ENCODE measurements at places on chromosomes 5 and 9.

DNA sequence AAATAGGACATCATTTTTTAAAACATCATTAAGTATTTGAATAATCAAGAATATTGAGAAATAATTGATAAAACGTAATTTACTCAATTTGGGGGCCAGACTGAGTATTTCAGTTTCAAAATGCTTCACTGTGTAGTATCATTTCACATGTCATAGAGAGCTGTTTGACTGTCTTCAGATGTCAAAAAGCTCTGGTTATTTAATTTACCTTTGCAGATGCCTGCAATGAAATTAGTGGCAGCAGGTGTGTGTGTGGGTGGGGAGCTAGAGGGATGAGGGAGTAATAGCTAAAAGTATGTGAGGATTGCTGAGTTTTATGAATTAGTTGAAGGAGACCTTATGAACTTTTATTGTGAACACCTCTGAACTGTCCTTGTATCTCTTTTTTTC, 567.2 kb upstream of the MEF2C start:
- no peak for DNase-seq

- DNase-seq = no peak
Measured at GRCh38 chr5:67019065-67019845, 177.3 kb downstream of the CD180 start.

GRCh38 chr5:187617-188451, 3.5 kb upstream of the LRRC14B start:
- no peak for DNase-seq

DNA sequence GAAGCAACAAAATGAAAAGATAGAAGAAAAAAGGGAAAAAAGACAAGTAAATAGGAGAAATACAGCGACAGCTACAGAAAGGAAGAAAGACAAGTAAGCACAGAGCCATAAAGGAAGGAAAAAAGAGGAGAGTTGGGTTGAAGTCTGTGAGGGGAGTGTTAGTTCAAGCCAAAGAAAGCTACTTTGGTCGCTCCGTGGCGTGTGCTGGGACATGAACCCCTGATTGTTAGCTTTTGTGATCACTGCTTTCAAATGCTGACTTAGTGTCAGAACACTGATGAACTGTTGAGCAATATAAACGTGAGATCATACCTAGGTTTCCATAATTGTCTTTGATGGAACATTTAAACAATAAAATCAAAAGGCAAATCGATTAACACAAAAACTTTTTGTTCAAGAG, 370.1 kb downstream of the TMEM161B start:
- no peak for DNase-seq

GRCh38 chr9:122498883-122499288, 11.7 kb upstream of the OR1J2 start:
- peak; percentile 43 for DNase-seq

GRCh38 chr5:140344683-140345423, 1.6 kb downstream of the HBEGF start:
- DNase-seq = no peak

DNA sequence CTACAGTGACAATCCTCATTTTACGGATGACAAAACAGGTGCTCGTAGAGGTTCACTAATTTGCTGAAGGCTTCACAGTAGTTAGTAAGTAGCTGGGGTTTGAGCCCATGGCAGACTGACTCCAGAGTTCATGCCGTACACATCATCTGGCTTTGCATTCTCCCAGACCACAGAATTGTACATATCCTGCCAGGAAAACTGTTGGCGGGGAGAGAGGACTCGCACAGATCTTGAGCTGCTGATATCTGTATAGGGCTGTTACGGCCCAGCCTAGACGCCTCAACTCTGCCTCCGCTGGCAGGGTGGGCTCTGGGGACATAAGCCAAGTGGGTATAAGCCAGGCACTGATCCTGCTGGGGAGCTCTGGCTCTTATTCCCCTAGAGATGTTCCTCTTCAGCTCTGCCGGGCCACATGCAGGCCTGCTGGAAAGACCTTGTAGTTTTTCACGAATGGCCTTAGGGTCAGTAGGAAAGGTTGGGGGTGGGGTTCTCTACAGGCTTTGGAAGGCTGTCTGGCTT, 16.3 kb downstream of the LARP1 start:
- peak; percentile 87 for DNase-seq

DNA sequence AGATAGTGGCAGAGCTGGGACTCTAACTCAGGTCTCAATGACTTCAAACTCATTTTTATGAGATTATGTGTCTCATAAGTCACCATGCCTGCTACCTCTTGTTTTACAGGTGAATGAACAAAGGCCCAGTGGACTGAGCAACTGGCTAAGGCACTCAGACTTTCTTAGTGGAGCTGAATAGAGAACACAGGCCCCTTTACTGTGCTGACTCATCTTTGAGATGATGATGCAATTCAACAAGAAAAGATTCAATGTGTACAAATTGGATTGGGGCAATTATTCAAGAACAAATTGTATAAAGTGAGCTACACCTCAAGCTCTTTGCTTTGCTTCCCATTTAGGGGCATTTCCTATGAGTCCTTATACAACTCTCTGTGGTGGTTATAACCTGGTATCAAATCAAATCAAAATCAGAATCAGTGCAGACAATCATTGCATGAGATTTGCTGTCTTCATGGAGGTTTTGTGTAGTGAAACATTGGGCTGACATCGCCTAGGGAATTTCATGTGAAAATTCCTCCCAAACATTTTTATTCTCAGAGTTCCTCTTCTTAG, 84.3 kb upstream of the PPP2R2B start:
- no peak for DNase-seq

GRCh38 chr9:130453487-130453886, 8.7 kb downstream of the ASS1 start:
- peak; percentile 18 for DNase-seq

DNA sequence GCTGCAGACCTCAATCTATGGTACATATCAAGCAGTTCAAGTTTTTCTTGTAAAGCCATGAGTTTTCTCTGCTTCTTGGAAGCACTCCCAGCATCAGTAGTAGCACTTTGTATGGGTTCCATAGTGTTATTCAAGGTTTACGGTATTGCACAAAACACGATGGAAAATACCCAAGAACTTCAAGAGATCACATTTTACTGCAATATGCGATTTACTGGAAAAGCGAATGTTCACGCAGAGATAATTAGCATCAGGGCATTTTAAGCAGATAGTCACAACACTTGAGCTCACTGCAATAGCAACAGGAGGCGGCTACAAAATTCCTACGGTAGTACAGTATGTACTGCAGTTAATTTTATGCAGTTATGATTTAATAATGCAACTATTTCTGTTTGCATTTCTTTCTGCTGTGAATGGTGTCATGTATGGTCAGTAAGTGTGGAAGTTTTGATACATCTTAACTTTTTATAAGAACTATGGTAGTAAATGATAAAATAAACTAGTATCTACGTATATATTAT, 200.8 kb downstream of the SMARCA2 start:
- no peak for DNase-seq

- DNase-seq = no peak
Measured at GRCh38 chr5:158869854-158870253, 229.9 kb downstream of the EBF1 start.

DNA sequence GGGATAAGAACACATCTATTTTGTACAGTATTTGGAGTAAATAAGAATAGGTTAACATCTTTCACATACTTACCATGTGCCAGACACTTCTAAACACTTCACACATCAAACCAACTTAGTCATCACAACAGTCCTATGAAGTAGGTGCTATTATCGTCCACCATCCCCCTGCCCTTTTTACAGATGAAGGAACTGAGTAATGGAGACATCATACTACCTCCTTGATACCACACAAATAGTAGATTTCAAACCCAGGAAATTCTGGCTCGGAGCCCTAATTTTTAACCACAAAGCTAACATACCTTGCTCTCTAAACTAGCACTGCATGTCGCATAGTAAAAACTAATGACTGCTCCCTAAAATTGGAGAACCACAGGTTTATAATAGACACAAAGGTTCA, 4.2 kb upstream of the ZNF366 start:
- peak; percentile 26 for DNase-seq

DNA sequence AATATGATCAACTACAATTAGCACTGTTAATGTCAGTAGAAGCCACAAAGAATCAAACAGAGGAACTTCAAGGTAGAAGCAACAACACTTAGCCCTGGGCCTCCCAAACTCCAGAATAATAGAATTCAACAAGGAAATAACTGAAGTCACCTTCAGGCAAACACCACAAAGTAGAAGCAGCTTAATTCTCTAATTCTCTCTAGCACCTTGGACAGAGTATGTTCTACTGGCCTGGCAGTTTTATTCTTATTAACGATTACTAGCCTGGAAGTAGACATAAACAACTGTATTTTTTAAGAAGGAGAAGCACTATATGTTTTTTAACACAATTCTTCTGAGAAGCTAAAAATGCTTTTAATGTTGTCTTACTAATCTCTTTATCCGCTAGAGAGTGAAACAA, 911.9 kb downstream of the DTWD2 start:
- no peak for DNase-seq

GRCh38 chr5:172450861-172451695, 3.2 kb downstream of the SH3PXD2B start:
- no peak for DNase-seq

DNA sequence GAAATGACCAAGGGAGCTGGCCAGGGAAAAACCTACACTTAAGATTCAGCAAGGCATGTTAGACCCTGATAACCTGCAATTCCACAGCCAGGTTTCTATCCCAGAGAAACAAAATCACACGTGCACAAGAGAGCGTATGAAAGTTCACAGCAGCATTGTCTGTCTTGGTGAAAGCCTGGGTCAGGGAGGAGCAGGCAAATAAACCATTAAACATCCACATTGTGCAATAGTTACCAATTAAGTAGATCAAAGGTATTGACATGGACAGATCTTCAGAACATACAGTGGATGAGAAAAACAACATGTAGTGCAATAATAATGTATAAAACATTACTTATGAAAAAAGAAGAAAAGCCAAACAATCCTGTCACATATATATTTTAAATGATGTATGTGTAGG, 15.9 kb upstream of the GPX3 start:
- DNase-seq = no peak

GRCh38 chr9:111613436-111614040, 14.1 kb upstream of the PTGR1 start:
- DNase-seq = no peak

GRCh38 chr5:152332716-152333460, 72.2 kb downstream of the NMUR2 start:
- DNase-seq = no peak

- DNase-seq = no peak
Measured at GRCh38 chr5:155193029-155193428, 179.5 kb downstream of the KIF4B start.

GRCh38 chr9:85137696-85138095, 468.2 kb downstream of the NTRK2 start:
- DNase-seq = no peak

- peak; percentile 83 for DNase-seq
Measured at GRCh38 chr9:97307091-97307490, 368 bp upstream of the CCDC180 start.

GRCh38 chr9:128553728-128554127, 1.3 kb downstream of the SPTAN1 start:
- peak; percentile 45 for DNase-seq

- no peak for DNase-seq
Measured at GRCh38 chr5:173745557-173745956, 129.1 kb upstream of the BOD1 start.

- no peak for DNase-seq
Measured at GRCh38 chr9:2802494-2802921, 41.4 kb downstream of the PUM3 start.

- no peak for DNase-seq
Measured at GRCh38 chr9:114077162-114077837, 800 bp downstream of the AMBP start.

DNA sequence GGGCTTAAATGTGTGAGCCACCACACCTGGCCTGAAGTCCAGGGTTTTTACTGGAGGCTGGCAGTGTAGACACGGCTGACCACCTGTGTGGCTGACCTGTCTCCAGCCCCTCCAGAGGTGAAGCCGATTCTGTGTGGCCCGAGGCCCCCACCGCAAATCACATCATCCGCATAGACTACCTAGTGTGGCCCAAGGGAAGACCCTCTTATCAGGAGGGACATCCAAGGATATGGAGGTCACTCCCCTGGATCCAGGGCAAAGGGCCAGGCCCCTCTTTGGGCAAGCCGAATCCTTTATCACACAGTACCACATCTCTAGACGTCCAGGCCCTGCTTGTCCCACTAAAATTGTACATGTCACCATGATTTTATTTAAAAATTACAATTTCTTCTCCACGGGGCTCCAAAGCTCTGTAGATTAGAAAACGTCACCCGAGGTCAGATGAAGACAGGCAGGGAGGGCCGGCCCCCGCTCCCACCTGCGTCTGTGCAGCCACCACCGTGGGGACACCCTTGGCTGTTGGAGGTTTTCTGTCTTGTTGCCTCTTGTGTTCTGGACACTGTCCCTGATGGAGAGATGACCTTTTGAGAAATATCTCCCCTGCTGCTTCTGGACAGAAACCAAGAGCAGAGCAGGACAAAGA, 20.1 kb downstream of the LAMC3 start:
- no peak for DNase-seq

DNA sequence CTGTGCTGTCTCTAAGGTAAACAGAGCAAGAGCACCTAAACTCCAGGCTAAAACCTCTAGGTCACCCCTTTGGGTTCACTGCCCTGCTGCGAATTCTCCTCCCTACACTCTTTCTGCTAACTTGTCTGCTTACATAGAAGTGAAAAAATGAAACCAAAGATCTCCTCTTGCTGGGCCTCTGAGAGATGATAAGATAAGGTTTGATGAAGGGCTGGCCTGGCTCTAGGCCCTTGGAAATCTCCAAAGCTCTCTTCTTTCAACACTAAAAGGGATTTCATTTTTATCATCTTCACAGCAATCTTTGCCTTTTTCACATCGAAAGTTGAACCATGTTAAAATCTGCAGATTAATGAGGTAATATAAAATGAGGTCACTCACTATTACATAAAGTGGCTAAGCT, 450.8 kb upstream of the TLE4 start:
- no peak for DNase-seq

DNA sequence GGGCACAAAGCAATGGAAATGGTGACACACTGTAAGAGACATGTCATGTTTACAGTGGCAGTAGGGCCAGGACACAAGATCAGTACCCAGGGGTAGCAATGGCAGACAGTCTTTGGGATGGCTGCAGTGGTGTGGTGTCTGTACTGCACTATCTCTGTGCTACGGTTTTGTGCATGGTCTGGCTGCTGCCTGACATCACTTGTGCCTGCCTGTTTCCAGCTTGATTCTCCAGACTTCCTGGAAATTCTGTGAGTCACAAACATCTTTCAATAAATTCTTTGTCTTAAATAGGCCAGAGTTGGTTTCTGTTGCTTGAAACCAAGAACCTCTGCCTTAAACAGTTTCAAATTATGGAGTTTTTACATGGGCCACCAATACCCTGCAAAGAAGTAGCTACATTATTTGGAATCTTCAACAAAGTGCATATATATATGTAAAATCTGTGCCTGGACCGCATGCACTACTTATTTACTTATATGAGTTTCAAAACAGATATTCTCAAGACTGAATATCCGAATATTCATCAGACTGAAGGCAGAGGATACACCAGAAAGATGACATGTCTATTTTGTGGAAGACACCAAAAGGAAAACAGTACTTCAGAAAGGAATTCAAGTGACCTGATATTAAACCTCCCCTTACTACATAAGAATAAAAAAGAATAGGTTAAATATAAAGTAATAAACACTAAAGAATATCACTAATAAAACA, 188.1 kb downstream of the RFX3 start:
- DNase-seq = peak; percentile 61
